ENCODE measurements at places on chromosomes 2 and 18. TPM values are rescaled to one million over a fixed set of nuclear protein-coding genes. Genes with fewer than 3 reads are reported as not detected.

DNA sequence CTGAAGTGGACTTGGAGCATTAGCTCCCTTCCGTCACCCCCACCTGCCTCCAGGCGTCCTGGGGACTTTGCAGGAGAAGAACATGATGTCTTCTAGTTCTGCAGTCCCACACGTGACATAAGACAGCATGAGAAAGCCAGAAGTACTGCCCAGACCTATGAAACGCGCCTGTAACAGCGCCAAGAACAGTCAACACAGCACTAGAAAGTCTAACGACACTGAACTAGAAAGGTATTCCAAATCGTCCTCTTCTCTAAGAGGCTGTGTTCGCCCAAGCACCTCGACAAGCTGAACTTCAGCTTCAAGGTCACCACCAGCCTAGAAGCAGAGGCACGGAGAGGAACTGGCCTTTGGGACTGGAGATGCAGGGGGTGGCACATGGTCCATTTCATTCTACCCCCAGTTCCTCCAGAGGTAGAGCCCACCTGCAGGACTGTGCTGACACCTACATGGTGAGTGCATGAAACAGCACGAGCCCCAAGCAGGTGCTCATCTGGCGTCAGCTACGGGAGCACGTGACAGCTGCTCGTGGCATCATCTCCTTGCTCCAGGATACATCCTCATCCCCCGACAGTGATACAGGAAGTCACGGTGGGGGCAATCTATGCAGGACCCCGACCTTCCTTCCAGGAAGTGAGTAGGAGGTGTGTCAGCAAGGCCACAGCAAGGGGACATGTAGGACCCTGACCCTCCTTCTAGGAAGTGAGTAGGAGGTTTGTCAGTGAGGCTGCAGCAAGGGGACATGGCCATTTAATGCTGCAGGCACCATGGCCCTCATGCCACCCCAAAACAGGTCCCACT is 3.7 kb downstream of the HDAC4 start:
- DNase-seq: no peak

GRCh38 chr2:20164061-20164733 is 60.7 kb downstream of the SDC1 start:
- DNase-seq: peak; percentile 22

GRCh38 chr18:62249478-62250097 is 62.5 kb downstream of the RELCH start:
- peak; percentile 84 for DNase-seq

The MAP3K19 gene
- total RNA-seq: not detected

Data from PC-3 (cell line).